ENCODE measurements at places on chromosomes 16 and 17.

GRCh38 chr16:77298418-77299360 is 99.5 kb downstream of the SYCE1L start:
- DNase-seq = peak; percentile 16

DNA sequence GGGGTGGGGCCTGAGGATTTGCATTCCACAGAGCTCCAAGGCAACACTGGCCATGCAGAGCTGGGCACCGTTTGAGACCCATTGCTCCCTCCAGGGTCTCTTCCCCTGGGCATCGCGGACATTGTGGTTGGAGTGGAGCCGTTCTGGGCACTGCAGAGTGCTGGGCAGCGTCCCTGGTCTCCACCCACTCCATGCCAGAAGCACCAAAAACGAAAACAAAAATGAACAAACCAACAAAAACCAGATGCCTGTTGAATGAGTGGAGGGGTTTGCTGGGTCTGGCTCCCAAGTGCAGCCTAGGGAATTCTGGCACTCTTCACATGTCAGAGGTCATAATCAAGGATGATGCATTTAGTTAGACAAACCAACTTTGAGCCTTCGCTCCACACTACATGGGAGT is 17.9 kb downstream of the WNT9B start:
- DNase-seq = no peak

DNA sequence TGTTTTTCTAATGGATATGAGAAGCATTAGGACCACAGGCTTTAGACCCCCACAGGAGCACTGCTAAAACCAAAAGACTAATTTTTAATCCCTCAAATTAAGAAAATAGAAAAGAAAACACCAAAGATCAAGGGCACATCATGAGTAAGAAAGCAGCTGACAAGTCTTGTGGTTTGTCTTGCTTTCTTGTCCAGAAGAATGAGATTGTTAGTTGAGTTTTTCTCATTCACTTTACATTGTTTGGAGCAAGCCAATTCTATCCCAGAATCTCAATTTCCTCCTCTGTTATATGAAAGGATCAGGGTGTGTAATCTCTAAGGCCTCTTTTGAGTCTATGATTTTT is 899.0 kb downstream of the KCNJ2 start:
- no peak for DNase-seq

DNA sequence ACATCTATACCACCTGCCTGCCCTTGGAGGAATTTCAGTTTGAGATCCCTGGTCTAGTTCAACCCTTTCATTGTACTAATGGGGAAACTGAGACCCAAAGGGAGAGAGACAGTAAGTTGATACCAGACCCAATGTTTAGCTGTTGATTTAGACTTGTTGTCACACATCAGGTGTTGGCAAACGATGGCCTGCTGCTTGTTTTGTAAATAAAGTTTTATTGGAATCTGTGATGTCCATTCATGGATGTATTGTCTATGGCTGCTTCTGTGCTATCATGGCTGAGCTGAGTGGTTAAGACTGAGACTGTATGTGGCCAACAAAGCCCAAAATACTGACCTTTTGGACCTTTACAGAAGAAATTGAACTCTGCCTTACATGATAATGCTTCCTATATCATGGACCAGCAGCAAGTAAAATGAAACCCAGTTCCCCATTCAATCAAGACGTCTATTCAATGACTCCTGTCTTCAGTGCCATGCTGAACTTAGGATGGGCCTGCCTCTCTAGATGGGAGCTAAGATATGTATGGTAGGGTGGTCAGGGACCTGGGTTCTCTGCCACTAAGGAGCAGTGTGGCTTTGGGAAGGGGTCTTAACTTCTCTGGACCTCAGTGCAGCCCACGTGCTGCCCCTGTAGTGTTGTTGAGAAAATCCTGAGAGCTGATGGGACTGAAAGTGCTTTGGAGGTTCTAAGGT is 111.0 kb downstream of the IRX5 start:
- DNase-seq = no peak

GRCh38 chr17:15741624-15742023 is 9.5 kb downstream of the TBC1D26 start:
- no peak for DNase-seq

GRCh38 chr17:39813631-39814030 is 50.5 kb downstream of the IKZF3 start:
- no peak for DNase-seq

- DNase-seq = no peak
Observed at GRCh38 chr17:7014995-7015958, 2.9 kb downstream of the RNASEK start.

DNA sequence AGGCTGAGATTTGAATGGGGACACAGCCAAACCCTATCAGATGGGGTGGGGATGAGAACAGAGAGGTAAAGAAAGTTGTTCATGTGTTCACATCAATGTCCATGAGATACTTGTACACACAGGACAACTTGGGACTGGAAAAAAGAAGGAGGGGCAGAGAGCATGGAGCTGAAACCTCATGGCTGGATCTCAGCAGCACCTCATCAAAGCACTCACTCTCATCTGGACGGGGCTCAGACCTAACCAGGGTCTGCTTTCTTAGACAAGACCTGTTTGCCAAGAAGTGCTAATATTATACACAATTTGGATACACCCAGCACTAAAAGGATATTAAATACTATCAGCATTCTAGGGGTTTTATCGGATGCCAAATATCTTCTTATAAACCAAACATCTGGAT is 399.8 kb downstream of the SLC39A11 start:
- DNase-seq = no peak

GRCh38 chr17:56690441-56691291 is 97.2 kb downstream of the NOG start:
- no peak for DNase-seq

GRCh38 chr17:740240-741017 is 8.0 kb downstream of the TLCD3A start:
- DNase-seq = no peak

GRCh38 chr16:69187446-69188235 is 677 bp downstream of the SNTB2 start:
- peak; percentile 52 for DNase-seq

- peak; percentile 68 for DNase-seq
Observed at GRCh38 chr17:49821916-49822315, 26.0 kb downstream of the TAC4 start.

GRCh38 chr17:58364270-58364942 is 12.4 kb upstream of the SUPT4H1 start:
- DNase-seq = no peak

DNA sequence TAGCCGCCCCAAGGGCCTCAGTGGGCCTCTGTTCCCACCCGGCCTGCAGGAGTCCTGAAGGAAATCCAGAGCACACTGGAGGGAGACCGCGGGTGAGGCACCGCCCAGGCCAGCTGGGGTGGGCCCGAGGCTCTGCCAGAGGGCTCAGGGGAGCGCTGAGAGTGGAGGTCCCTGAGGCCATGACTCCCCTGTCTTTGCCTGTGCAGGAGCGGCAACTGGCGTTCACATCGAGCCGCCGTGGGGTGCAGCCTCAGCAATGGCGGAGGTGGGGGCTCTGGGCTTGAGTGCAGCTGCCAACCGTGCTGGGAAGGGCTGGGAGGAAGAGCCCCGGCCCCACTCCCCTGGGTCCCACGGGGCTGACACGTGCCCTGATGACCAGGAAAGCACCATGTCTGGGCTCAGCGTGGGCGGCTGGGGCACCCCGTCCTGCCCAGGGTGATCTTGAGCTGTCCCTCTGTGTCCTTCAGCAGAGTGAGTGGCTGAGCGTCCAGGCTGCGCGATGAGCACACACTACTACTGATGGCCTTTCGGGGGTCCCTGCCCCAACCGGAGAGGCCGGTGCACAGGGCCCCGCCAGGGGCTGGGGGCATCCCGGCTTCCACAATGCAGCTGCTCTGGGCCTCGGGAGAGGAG is 13.1 kb upstream of the MYO15B start:
- DNase-seq = no peak

DNA sequence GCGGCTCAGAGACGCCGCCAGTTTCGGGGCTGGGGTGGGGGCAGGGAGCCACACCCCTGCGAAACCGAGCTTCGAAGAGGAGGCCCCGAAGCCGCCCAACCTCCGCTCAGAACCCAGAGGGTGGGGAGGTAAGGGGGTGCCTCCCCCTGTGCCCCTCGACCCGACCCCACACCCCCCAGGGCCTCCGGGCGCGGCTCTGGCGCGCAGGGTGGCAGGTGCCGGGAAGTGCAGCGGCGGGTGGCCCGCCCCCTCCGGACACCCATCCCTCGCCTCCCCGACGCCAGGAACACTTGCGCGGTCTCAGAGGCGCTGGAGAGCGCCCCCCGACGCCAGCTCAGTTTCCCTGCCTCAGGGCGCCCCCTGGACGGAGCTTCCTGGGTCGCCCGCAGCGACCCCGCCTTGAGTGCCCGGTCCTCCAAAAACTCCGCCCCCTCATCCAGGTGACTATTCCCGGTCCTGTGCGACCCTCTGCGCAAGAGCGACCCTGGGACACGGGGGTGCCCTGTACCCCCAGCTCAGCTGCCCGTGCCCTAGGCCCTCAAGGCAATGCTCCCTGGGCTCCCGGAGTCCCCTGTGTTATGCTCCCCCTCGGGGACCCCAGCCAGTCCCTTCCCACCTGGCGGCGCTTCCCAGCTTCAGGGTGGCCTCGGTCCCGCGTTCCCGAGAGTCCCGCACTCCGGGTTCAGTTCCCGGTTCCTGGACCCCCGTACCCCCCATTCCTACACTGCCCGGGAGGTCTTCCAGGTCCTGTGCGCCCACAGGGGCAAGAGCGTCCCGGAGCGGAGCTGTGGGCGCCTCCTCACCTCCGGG is 562 bp downstream of the PPL start:
- DNase-seq = peak; percentile 69

- no peak for DNase-seq
Observed at GRCh38 chr16:72362973-72363372, 191.0 kb upstream of the PMFBP1 start.

DNA sequence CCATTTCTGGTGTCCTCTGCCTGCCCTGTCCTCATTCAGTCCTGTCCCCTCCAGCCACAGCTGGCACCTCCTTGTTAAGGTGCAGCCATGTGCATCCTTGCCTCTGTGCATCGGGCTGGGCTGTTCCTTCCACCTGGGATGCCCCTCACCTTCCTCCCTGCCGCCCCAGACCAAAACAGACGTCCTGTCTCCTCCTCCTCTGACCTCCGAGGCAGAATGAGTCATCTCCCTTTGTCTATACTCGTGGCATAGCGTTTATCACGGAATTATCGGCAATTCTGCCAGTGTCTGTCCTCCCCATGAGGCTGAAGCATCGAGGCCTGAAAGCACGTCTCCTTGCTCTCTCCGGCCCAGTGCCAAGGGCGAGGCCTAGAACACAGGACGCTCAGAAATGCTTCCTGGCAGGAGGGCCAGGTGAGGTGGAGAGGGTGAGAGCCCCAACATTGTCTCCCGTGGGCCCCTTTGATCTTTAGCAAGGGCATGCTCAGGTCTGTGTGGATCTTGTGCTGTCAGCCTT is 4.6 kb downstream of the RAI1 start:
- DNase-seq = no peak

- no peak for DNase-seq
Observed at GRCh38 chr17:68600931-68601564, at the start of gene FAM20A. Gene FAM20A, minus strand, starts transcription at chr17:68601367. Its CDS starts 701 bp downstream, at chr17:68600666.

DNA sequence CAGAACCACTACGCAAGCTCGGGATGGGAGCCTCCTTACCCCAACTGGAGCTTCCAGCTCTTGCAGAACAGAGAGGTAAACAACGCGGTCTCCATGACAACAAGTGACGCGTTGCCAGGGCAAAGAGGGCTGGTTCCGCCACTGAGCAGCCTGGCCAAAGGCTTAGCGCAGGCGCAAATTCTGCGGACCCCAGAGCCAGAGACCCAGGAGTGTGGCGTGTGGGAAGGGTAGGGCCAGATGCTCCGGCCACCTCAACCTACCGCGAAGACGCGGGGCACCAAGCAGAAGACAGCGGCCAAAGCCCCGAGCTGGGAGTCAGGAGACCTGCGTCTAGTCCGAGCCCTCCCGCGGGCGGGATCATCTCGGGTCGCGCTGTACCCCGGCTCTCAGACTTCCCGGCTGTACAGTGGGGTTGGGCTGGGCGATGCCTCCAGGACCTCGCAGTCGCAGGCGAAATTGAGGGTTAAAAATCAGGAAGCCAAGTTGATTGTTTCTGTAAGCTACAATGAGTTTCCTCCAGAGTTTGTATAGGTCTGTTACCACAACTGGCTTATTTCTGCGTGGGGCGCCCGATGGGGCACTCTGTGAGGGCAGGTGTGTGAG is at the start of gene TEKT1:
Gene TEKT1, minus strand, starts transcription at position 69 of the 603 bp plus-strand sequence. CDS start 1,353 bp downstream, outside the sequence.
- DNase-seq = peak; percentile 5

DNA sequence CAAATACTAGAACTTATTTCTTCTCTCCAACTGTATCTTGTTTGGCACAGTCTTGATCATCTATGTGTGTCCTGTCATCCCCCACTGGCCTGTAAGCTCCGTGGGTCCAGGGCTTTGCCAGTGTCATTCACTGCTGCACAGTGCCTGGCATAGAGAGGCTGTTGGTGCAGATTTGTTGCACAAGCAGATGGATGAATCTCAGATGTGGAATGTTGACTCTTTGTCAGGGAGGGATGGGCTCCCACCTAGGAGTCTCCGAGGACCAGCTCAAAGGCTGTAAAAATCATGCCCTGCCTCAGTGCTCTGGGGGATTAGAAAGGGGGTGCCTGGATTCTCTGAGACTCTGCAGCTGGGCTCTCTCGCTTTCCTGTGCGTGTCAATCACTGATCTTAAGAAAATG is 60.6 kb downstream of the RAB11FIP4 start:
- DNase-seq = no peak

GRCh38 chr17:82302991-82303943 is 14.1 kb downstream of the CD7 start:
- no peak for DNase-seq

DNA sequence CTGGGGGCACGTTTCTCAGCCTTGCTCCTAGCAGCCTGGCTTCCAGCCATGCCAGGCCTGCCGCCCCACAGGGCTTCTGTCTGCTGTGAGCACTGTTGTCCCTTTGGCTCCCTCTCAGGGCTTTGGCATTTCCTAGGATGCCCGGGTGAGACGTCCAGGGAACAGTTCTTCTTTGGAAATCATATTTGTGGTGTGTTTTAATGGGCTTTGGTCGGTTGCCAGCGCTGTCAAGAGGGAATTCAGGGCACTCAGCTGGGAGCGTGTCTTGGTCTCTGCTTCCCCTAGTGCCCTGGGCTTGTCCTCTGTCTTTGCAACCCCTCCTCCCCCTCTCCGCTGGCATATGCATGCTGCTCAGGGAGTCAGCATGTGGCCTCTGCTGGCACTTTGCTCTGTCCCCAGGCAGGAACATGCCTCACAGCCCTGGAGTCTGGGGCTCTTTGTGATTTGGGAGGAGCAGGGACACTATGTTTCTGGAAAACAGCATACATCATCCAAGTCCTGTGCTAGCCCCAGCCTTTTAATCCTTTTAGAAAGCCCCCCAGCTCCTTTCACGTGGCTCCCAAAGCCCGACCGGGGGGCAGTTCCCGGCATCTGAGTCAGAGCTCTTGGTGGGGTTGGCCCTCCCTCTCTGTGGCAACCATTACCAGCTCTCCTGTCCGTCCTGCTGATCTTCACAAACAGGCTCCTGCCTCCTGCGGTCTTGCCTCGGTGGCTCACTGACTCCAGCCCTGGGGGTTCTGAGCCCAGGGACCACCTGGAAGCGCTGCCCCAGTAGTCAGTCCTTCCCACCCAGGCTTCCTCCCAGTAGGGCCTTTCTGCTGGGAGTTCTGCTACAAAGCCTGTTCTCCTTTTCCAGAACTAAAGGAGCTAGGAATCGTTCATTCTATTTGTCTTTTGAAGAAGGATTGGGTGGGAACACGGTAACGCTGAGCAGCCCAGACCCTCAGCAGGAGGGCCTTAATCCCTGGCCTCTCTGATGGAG is 26.7 kb downstream of the SAP30BP start:
- no peak for DNase-seq

GRCh38 chr17:3610523-3610922 is 1.3 kb upstream of the TRPV1 start:
- DNase-seq = no peak
